ENCODE measurements at places on chromosomes 11 and 22. TPM values are rescaled to one million over a fixed set of nuclear protein-coding genes. Genes with fewer than 3 reads are reported as not detected.

Gene HPX
- 3.2 TPM for total RNA-seq

Gene FOLR2
- total RNA-seq: 21.4 TPM

Gene TSPAN18
- 20.0 TPM for total RNA-seq

Gene METTL15
- total RNA-seq: 10.9 TPM

- no peak for DNase-seq
These were observed 40.5 kb downstream of the NCAM1 start for GRCh38 chr11:113001709-113002108.

Gene CASP5
- total RNA-seq: 4.1 TPM

Data from upper lobe of left lung (tissue), 6 donors.